ENCODE measurements at places on chromosomes 12 and 14.

- DNase-seq: no peak
Measured at GRCh38 chr12:27571463-27571862, 47.5 kb downstream of the PPFIBP1 start.

DNA sequence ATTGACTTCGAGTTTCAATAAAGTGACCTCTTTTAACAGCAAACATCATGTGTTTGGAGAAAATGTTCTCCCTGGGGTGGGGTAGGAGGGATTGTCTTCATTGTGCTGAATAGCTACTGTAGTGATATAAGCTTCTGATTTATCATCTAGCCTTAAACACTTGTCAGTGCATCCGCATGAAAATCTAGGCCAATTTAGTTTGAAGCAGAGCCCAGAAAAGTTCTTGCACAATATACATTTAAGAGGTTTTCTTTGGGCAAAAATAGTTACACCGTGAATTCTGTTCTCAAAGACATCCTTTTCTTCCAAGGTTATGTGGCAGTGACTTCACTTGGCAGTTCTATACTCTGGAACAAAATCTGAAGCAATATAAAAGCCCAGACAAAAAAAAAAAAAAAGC lies 136.0 kb upstream of the IFNG-AS1 start:
- DNase-seq: no peak

- no peak for DNase-seq
Measured at GRCh38 chr12:2622460-2622859, 172.3 kb upstream of the FKBP4 start.

GRCh38 chr14:23284654-23285529 lies 1.0 kb downstream of the HOMEZ start:
- DNase-seq: no peak

Data from CD4-positive, alpha-beta T cell treated with Interleukin-6 for 4 hours (primary cell).